ENCODE measurements at places on chromosomes 7 and 10.

- DNase-seq: peak; percentile 24
Measured at GRCh38 chr10:122263971-122264370, 7.1 kb upstream of the BTBD16 start.

- no peak for DNase-seq
Measured at GRCh38 chr7:158014976-158015375, 572.6 kb downstream of the PTPRN2 start.

- DNase-seq: no peak
Measured at GRCh38 chr7:22435105-22435504, 64.9 kb downstream of the STEAP1B start.

- no peak for DNase-seq
Measured at GRCh38 chr10:36129051-36129450, 487.0 kb upstream of the FZD8 start.

DNA sequence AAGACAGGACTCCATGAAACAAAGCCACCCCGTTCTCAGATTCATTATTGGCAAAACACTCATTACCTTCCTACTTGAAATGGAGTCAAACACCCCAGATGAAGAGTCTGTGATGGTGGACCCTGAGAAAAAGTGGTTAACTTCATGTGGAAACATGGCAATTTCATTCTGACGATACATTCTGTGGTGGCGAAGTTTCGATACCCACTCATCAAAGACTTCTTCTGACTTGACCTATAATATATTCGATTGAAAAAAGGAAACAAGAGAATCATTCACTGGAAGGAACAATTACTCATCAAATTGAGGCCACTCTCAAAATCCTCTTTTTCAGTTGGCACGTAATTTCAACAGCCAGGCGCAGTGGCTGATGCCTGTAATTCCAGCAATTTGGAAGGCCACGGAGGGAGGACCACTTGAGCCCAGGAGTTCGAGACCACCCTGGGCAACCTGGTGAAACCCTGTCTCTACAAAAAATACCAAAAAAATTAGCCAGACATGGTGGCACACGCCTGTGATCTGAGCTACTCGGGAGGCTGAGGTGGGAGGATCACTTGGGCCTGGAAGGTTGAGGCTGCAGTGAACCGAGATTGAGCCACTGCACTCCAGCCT is 108.8 kb upstream of the GSDME start:
- no peak for DNase-seq

- DNase-seq: no peak
Measured at GRCh38 chr10:35304649-35305048, 31.7 kb upstream of the CCNY start.

DNA sequence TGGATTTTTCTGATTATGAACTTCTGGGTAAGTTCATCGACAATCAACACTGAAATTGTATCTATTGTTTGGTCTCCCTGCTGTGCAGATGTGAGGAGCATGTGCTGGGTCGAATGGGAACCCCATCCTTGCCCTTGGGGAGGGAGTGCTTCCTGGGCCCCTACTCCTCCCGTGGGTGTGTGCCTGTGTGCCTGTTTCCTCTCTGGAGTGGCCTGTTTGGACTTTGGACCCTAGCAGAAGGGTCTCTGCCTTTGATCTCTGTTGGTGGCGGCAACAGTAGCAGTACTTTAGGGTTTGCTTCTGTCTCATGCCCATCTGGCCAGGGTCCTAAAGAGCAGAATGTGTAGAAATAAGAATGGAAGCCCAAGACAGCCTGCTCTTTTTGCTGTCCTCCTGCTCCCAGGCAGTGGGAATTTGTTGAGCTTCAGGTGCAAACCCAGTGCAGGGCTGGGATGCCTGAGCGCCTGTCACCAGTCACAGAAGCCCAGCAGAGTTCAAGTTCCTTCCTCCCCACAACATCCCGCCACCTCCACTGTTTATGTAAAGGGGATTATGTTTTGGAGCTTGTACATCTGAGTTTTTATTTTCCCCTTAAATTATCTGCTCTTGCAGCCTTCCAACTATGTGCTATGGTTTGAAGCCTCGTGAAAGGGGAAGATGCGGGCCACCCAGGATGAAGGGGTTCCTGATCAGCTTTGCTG is 1.5 kb upstream of the TACR2 start:
- DNase-seq: no peak

- DNase-seq: no peak
Measured at GRCh38 chr10:30045961-30046360, 13.4 kb downstream of the JCAD start.

DNA sequence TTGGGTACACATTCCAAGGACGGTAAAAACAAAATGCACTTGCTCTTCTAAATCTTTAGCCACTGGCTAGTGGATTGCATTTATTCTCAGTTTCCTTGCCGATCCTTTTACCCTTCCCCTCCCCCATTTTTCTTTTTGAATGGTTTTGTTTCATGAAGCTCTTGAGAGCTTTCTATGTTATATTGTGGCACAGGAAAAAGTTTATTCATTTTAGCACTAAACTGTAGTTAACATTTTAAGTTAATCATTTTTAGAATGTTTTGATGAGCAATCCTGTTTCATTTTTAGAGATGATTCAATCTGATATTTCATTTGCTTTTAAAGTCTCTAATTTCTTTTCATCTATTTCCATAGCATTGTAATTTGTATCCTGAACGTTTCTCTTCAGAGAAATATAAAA is 24.0 kb downstream of the ZEB1 start:
- no peak for DNase-seq

DNA sequence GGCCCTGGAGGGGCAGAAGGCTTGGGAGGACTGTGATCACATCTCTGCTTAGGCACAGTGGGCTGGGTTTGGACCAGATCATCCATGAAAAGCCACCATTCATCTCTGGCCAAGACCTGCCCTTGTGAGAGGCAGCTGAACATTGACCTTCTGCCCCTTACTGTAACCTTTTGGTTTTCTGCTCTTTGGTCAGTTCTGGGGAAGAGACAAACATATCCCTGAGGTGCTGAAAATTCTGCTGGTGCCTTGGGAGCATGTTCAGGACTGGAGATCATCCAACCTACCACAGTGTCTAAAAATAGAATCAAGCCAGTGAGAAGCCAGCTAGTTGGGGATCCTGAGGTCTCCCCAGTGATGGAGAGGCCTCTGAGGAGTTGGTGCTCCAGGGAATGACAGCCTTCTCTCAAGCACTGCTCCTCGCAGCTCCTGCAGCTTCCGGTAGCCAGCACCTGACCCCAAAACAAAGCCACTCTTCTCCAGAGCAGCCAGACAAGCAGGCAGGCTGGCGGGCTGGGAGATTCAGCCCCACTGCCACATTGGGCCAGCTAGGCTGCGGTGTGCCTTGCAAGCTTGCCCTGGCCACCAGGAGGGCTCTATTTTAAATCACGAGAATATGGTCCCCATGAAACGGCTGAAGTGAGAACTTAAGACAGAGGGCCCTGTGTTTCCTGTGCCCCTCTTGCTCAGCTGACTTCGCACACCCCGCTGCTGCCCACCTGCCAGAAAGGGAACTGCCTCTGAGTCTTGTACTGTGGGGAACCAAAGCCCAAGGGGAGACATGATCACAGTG is 37.8 kb upstream of the UBE2H start:
- no peak for DNase-seq

DNA sequence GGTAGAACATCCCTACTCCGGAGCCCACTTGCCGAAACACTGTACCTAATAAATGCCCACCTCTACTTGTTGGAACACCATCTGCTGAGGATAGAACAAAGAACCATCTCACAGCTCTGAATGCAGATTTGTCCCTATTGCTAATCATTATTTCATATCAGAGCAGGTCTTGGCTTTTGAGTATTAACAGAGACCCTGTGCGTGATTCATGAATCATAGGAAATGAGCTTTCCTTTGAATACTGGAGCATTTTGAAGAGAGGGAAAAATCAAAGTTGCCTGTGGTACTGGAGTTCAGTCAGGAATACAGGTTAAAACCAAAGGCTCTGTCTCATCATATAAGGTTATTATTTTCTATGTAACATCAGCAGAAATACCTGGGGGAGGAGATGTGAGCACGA is 1132.3 kb downstream of the XPNPEP1 start:
- DNase-seq: no peak

DNA sequence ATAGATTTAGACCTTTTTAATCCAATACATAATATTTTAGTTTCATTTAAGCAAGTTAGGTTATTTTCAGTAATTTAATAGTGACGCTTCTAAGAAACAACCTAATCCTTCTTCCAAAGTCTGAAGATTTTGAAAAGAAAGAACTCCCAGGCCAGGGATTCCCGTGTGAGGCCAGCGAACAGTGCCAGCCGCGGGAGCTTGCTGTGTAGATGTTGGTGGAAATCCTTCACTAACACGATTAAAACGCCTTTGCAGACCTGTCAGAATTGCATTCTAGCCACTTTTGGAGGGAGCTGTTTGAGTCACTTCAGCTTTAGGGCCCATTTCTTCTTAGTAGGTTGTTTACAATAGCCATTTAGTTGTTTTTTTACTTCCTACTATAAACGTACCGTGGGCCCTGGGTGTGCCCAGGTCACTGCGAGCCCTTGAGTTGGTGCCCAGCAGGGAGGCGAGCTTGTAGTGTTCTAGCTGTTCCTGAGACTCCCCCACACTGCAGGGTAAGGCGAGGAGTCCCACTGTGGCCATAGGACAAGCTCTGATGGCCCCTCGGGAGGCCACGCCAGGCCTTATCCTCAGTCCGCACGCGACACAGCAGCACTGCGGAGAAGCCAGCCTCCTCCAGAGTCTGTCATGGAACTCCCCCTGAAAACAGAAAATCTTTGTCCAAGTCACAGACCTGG is 32.3 kb downstream of the PPP2R2D start:
- no peak for DNase-seq

GRCh38 chr7:80204454-80204853 is 69.8 kb downstream of the GNAI1 start:
- no peak for DNase-seq

DNA sequence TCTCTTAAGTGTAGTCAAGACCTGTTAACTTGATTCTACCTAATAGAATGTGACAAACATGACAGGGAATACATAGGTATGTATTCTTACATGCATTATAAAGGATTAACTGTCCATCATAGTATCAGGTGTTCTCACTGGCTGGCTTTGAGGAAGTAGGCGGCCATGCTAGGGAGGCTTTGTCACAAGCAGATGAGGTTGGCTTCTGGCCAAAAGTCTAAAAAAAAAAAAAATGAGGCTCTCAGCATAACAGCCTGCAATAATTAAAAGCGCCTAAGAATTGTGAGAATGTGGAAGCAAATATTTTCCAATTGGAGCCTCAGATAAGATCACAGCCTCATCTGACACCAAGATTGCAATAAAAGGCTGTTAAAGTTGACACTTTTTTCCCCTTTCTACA is 1256.8 kb upstream of the SORCS1 start:
- DNase-seq: no peak

DNA sequence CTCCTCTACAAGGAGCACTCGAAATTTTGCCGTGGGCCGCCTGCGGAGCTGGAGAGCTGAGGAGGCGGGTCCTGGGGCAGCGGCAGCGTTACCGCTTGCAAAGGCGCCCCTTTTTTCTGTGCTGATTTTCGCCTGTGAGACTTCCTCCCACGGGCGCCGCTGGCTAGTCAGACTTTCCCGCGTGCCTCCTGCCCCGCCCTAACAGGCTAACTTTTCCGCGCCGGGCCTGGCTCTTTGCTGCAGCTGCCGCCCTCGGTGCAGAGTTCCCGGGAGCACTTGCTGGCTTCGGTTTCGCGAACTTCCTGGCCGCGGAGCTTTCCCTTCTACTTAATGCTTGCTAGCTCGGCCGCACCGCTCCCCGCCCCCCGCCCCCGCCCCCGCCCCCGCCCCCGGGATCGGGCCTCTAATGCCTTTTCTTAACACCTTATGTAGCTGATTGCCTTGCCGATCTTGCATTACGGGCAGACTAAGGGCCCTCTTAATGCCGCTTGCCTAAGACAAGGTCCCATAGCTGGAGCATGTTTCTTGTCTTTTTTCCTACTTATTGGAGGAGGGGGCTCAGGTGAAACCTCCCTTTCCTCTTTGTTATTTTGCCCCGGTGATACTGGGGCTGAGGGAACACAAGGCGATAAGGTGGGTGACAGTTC is 37.9 kb upstream of the RASGEF1A start:
- peak; percentile 46 for DNase-seq

DNA sequence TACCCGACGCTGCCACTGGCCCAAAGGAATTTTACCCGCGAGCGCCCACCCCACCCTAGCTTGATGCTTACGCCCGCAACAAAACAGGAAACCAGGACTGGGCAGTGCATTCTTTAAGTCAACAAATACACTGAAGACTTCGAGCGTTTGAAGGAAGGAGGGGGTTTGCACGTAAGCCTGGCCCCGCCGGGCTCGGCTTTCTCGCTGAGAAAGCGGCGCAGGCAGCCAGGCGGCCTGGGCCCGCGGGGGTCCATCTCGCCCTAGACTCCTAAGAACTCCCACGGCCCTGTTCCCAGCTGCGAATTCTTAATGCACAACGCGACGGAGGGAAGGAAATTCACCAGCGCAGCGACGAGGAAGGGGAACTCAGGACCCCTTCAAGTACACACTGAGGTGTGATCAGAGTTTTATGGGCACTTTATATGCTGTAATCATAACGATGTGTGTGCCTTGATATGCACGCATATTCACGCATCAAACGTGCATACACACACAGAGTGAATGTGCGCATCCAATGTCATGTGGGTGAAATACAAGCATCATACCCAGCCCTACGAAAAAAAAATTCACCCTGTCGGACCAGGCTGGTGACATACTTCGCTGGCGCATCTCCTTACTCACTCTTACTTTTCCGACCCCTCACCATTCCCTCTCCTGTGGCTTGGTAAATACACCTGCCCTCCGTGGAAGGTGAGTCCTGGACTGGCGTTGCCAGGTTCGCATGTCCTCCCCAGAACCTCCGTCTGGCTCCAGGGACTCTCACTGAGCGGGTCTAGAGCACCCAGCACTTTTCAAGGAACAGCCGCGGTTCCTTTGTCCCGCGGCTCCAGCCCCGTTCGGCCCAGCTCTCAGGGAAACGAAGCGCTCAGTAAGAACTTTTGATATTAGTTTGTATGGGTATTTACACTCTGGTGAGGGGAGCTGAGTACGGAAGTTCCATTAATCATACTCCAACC is 5.7 kb upstream of the HOXA13 start:
- DNase-seq: no peak

DNA sequence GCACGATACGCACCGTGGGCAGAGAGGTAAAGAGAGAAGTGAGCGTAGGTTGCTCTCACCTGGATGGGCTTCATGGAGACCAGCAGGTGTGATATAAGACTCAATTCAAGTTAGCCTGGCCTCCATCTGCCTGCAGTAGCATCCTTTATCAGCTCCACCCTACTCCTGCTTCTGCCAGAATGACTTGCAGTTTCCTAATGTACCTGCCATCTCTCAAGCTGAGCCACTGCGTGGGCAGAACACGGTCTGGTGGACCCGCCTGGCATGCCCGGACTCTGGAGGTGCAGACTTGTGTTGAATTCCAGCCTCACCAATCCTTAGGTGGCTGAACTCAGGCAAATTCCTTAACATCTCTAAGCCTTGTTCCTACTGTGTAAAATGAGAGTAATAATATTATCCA is 64.3 kb downstream of the STEAP1B start:
- DNase-seq: no peak

DNA sequence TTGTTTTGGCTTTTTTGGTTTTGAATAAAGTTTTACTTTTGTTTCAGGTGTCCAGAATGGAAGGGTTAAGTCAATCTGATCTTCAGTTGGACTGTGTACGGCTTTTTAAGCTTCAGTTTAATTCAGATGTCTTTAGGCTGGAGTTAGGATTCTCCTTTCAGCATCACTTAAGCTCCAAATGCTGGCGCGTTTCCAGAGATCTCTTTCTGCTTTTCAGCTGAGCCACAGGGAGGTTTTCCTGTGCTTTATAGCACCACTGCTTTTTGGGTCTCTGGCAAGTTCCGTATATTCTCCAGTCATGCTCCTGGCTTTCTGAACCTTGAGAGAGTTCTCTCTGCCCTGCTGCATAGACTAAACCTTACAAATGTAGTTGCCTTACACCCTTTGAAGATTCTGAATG is 60.0 kb downstream of the VTI1A start:
- DNase-seq: no peak
